Activated B cell treated with CpG ODN at 0.5 μM for 24 hours (primary cell): ENCODE measurements at places on chromosomes 16 and 17.

GRCh38 chr17:78908426-78908825 lies 5.4 kb upstream of the CEP295NL start:
- no peak for DNase-seq

DNA sequence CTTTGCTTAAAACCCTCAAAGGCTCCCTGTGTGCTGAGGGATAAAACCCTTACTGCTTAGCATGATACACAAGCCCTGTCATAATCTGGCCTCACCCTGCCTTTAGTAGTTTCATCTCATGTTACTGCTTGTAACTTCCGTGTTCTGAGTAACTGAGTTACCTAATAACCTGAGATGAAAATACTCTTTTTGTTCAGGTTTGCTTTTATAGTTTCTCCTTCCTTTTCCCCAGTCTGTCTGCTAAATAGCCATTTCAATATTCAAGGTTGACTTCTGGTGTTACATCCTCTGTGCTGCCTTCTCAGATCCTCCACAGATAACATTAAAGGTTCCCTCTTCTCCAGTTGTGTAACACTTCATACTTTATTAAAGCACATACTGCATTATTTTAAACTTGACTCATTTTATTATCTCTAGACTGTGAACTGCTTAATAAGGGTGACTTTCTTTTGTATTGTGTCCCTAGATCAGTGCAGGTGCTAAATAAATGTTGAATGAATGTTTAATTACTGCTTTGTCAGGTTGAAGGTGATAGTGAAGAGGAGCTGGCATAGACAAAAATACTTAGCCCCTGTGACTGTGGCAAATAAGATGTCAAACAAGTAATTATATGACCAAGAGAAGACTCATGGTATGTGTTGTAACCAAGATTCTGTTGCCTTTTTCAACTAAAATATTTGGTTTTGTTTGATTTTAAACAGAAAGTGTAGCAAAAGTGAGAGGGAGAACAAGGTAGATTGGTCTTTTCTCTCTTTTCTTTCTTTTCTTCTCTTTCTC lies 47.8 kb downstream of the NFAT5 start:
- no peak for DNase-seq

GRCh38 chr16:87487361-87487924 lies 5.4 kb downstream of the ZCCHC14 start:
- DNase-seq = no peak

GRCh38 chr17:49596613-49597244 lies 21.1 kb downstream of the NXPH3 start:
- DNase-seq = no peak

DNA sequence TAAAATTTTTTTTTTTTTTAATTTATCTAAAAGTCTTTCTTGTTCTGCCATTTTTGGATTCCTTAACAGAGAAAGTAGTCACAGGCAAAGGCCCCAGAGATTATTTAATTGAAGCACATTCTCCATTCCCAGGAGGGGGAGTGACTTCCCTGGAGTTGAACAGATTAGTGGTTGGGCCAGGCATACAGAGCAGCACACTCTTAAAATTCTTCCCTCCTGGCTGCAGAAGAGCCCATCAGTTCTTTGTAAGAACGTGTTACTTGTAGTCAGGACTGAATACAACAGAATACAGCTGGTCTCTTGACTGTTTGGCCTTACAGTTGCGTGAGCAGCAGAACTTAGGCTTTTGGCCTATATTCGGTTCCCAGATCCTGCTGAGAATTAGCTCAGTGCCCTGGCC lies 1.8 kb downstream of the ALKBH5 start:
- DNase-seq = no peak

DNA sequence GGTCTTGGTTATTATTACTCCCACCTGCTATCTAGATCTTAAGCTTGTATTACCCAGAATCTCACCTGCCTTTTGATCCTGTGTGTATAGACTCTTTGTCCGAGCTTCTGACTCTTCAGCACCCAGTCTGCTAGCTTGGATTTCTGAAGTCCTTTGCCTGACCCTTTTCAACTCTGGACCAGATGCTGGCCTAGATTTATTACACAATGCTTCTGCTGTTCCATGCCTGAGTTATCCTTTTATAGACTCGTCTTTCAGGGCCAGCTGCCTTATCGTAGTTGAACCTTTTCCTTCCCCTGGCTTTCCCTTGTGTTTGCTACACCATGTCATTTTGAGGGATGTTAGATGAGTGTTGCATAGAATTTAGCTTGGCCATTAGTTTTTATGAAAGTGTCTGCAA lies 32.6 kb downstream of the RHOT1 start:
- DNase-seq = no peak

GRCh38 chr17:58311429-58311894 lies 17.1 kb downstream of the TSPOAP1 start:
- DNase-seq = no peak

DNA sequence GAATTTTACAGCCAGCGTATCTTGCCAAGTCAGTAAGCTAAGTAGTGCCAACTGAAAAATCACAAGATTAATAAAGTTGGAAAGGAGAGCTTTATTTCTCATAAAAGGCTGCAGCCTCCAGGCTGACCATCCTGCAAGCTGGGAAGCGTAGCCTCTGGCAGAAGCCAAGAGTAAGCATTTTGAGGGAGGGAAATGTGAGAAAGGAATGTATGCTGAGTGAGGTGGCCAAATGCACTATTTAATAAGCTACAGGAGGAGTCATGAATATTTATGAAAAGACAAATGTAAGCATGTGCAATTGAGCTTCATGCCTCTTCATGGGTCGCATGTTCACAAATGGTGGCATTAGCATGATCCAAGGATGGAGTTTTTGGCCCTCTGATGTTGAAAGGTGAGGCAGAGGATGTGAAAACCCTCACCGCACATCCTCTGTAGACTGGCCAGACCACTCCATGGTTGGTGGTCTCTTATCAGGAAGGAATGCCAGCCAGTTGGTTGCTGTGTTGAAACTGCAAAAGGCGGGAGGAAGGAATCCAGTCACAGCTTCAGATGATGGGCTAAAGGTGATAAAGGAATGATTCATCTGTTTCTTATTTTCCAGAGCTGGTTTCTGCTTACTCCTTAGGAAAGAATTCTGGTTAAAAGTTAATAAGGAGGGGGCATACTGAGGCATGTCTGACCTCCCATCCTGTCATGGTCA lies 9.2 kb downstream of the KRT33B start:
- no peak for DNase-seq

GRCh38 chr16:50252874-50253513 lies 13.4 kb upstream of the ADCY7 start:
- no peak for DNase-seq
